Tibial nerve (tissue), 4 donors: ENCODE measurements at places on chromosomes 5 and 9. TPM values are rescaled to one million over a fixed set of nuclear protein-coding genes. Genes with fewer than 3 reads are reported as not detected.

EQTN gene
- total RNA-seq = not detected

BOD1 gene
- 40.2 TPM for total RNA-seq

PPP6C gene
- total RNA-seq = 31.4 TPM

GDA gene
- total RNA-seq = 1.3 TPM

KIF20A gene
- 2.1 TPM for total RNA-seq

GABRA1 gene
- not detected for total RNA-seq

SGCD gene
- 17.8 TPM for total RNA-seq

CNTLN gene
- total RNA-seq = 32.0 TPM

DNA sequence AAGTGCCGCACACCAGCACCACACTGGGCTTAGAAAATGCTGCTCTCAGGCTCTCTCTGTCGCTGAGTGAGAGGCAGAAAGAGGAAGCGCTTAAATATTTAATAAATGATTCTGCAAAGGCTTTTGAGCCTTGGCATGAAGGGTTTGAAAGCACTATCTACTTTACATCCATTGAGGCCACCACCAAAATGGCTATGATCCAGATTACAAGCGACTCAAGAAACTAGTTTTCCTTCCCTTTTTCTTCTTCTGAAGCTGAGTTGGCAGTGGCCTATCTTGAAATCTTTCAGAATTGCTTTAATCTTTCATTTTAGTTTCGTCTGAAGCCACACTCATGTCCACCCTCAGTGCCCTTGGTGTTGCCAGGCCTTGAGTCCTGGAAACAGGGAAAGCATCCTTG lies 59.5 kb downstream of the EBF1 start:
- no peak for DNase-seq

GRCh38 chr5:38753776-38754175 lies 92.0 kb upstream of the OSMR start:
- no peak for DNase-seq

DNA sequence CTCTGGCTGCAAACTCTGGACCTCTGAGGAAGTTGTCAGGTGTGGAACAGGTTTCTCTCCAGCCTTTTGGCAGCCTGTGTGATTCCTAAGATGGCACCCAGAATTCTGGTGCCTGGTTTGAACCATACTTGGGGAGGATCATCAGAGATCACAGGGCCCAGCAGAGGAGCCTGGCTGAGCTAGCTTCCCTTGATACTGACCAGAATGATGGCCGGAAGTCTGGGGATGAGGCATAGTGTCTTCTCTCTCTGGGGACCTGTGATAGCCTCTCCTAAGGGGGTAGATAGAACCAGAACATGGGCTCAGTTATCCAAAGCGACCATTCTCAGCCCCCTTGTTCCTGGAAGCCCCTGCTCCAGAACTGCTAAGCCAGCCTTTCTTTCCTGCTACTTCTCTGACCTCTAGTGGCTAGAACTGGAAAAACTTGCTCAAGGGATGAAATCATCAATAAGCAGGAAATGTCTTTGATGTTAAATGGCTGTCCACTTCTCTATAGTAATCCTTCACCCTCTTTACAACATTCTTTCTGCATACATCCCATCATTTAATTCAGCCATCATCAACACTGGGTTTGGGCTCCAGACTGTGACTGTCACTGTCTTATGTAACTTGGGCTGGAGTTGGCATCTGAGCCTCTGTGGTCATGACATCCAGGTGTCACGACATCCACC lies 55.1 kb downstream of the C9orf152 start:
- DNase-seq = peak; percentile 61

DNA sequence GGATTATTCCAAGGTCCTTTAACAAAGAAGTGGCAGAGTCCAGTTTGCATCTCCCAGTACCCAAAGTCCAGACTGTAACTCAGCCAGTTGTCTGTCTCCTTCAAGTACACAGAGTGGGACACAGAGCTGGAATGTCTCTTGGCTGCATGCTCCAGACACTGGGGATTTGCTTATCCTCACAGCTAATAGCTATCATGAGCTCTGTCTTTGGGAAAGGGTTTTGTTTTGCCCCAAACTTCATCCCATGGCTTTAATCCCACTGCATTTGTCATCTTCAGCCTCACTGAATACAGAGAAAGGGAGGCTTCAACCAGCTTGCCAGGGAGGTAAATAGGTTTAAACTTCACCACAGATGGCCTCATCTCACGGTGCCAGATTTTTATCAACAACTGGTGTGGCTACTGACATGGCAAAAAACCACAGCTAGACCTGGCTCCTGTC lies 412.2 kb upstream of the SLC24A2 start:
- DNase-seq = no peak

- no peak for DNase-seq
These were observed 131.9 kb downstream of the PAX5 start for GRCh38 chr9:36902080-36902716.

DNA sequence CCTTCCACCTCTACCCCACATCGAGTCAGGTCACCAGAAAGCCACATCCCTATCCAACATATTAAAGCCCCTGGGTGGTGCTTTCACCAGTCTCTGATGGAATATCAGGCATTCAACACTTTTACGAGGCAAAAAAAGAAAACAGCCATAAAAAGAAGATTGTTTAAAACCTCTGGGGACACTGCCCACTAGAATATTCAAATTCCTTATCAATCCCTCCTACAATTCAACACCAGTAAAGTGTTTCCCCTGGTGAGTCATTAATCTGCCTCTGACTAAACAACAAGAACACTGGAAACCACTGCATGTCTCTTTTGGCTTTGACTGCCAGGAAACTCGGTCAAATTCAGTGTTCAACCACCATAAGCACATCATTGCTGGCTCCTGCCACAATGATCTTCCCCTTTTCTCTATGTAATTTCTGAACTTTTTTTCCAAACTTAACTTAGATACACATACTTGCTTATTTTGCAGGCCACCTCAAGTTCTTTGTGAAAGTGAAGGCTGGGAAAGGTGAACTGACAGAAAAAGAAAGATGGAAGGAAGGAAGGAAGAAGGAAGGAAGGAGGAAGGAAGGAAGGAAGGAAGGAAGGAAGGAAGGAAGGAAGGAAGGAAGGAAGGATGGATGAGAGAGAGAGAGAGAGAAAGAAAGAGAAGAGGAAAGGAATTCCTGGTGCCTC lies 105.3 kb downstream of the PAX5 start:
- no peak for DNase-seq

- no peak for DNase-seq
These were observed 306.7 kb downstream of the EBF1 start for GRCh38 chr5:158792976-158793375.

DNA sequence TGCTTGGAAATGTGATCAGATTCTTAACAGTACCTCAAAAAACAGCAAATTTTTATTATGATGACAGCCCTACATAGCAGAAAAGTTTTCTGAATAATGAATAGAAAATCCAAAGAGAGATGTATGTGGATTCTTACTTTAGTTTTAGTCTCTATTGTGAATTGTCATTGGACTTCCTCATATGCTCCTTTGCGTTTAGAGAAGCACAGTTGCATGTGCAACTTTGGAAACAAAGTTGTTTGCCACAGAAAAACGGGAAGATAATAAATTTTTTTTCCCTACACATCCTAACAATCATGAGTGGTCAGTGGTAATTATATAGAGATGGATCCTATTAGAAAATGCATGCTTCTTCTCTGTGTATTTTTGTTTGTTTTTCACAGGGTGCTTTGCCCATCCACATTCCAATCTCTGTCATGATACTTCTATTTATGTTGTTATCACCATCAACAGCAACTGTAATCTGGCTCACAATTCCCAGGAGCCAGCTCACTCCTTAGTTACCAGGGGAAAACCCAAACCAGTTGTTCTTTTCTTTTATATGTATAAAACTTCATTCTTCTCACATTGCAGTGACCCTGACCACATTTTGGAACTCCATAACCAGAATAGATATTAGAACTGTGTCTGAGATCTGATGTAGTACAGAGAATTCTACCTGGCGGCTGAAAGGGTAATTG lies 118.7 kb downstream of the NDUFS4 start:
- no peak for DNase-seq

GRCh38 chr5:59390989-59391388 lies 502.5 kb downstream of the PDE4D start:
- DNase-seq = no peak

DNA sequence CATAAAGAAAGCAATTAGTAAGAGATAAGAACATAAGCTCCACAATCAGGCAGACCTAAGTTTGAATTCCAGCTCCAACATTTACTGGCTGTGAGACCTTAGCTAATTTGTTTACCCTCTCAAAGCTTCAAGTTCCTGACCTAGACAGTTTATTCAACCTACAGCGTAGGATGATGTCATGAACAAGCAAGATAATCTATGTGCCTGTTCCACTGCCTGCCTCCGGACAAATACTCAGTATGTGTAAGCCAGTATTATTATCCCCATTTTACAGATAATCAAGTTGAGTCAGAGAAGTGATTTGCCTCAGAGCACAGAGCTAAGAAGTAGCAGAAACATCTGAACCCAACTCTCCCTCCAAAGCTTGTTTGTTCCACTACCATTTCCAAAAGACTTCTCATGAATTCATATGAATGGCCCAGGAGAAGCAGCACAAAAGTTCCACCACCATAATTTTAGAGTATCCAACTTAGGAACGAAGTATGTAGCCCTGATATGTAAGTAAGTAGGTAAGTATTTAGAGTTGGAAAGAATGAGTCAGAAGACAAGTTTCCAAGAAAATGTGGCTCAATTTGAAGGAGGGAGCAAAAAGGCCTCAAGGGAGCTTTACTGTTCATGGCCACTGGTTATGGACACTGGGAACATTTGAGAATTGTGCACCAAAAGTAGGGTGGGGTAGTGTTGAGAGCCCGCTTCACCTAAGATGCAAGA lies 398.2 kb downstream of the NFIB start:
- DNase-seq = no peak

DNA sequence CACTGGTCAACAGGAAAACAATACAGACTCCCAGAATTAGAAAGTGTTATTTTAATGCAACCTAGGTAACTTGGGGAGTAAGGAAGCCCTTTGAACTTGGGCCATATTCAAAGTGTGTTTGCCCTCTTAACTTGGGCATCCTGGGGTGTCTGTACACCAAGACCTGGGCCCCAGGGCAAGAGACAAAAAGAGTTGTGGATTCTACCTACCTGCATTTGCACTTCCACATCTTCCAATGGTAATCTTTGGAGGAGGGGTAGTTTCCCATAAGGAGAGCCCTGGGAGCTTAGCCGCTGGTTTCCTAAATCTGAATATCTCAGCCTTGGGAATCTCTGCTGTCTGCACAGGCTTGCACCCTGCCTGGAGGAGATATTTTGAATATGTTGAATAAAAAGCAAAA lies 8.5 kb downstream of the WNT8A start:
- no peak for DNase-seq

DNA sequence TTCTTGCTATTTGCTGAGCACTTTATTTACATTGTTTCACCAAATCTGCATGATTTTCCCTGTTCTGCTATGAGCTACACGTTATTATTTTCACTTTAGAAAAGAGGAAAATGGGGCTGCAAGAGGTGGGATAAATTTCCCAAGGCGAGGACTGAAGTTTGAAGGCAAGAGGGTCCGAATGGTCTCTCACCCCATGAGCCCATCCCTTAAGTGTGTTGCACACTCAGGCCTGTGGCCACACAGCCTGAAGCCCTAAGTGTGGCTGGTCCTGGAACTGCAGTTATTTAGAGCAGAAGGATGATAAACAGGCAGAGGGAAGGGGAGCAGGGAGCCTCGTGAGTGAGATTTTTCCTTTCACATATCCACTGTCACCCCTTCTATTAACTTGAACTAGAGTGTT lies 7.8 kb downstream of the PDE8B start:
- no peak for DNase-seq
